ENCODE measurements at places on chromosomes 5 and 9.

GRCh38 chr9:86389628-86390027 lies 35.4 kb upstream of the TUT7 start:
- DNase-seq = no peak

- DNase-seq = no peak
Observed at GRCh38 chr9:123318202-123318601, 37.8 kb upstream of the CRB2 start.

DNA sequence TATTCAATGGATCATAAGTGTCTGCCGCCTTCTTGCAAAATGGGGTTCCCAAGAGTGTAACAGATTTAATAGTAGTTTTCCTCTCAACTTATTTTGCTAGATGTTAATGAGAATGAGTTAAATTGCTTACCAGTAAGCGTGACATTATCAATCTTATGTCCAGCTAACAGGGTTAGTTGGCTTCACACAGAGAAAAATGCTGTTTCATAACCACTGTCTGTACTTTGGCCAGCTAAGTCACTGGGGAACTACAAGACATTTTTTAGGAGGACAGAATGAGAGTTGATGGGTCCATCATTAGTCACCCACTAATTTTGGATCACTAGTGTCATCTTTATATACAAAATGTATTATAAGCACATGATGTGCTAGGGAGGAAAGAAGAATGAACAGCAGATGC lies 1.4 kb downstream of the CDC37L1 start:
- no peak for DNase-seq

GRCh38 chr5:147063943-147064342 lies 170.9 kb upstream of the STK32A start:
- DNase-seq = no peak

Data from NCI-H345 (cell line).